Right hindlimb (tissue), 1 donor: ENCODE measurements at places on chromosomes 3 and 15.

DNA sequence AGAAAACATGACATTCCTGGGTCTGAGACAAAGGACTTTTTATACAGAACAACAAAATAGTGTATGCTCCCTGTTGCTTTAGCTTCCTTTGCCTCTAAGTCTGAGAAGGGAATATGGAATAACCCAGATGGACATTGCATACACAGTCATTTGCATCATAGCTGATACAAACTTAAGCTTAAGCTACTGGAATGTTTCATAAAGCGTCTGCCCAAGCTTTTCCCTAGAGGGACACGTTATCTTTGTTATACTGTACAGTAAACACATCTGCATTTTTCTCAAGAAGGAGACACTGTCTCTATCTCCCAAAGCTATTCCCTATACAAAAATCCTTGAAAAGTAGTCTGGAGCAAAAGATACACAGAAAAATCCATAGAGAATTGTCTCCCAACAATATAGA is 775.0 kb downstream of the DIPK2A start:
- no peak for DNase-seq

- no peak for DNase-seq
Observed at GRCh38 chr15:70240082-70240481, 142.4 kb upstream of the TLE3 start.

DNA sequence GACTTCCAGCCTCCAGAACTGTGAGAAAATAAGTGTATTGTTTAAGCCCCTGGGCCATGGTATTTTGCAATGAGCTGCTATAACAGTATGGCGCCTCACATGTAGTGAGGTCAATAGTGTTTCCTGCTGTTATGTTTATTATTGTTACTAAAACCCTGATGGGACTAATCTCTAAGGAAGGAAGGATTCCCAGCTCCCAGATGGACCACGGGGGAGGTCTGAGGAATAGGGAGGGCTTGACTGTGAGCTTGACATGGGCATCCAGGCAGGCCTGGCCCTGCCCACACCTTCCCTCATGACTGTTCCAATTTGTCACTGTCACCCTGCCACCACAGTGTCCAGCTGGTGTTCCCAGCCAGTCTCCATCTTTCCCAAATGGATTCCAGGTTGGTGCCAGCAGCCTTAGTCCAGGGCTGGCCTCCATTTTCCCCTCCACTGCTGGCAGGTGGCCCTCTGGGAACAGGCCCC is 14.5 kb upstream of the SLC41A3 start:
- DNase-seq, result no peak

DNA sequence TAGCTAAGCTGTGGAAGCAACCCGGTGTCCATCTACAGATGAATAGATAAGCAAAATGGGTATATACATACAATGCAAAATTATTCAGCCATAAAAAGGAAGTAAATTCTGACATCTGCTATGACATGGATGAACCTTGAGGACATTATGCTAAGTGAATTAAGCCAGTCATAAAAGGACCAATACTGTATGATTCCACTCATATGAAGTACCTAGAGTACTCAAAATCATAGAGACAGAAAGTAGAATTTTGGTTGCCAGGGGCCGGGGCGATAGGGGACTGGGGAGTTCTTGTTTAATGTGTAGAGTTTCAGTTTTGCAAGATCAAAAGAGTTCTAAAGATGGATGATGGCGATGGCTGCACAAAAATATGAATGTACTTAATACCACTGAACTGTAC is 10.3 kb downstream of the EID1 start:
- no peak for DNase-seq

- no peak for DNase-seq
Observed at GRCh38 chr15:75045332-75046015, 22.1 kb downstream of the PPCDC start.

DNA sequence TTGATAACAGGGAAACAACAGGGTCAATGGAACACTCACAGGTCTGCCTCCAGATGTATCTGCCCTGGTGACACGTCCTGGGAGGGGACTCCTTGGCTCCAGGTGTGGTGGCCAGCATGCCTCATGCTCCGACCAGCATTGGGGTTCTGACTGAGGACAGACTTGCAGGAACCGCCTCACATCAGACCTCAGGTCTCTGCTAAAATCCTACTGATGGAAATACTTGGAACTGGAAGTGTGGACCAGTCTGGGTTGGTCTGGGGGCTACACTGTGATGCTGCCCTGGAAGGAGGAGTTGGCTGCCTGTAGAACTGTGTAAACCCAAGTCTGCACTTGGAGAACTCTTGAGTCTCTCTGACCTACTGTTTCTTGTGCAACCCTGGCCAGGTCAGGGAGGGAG is 17.1 kb upstream of the KY start:
- no peak for DNase-seq

GRCh38 chr3:160793722-160794252 is 37.8 kb downstream of the PPM1L start:
- DNase-seq, result no peak

DNA sequence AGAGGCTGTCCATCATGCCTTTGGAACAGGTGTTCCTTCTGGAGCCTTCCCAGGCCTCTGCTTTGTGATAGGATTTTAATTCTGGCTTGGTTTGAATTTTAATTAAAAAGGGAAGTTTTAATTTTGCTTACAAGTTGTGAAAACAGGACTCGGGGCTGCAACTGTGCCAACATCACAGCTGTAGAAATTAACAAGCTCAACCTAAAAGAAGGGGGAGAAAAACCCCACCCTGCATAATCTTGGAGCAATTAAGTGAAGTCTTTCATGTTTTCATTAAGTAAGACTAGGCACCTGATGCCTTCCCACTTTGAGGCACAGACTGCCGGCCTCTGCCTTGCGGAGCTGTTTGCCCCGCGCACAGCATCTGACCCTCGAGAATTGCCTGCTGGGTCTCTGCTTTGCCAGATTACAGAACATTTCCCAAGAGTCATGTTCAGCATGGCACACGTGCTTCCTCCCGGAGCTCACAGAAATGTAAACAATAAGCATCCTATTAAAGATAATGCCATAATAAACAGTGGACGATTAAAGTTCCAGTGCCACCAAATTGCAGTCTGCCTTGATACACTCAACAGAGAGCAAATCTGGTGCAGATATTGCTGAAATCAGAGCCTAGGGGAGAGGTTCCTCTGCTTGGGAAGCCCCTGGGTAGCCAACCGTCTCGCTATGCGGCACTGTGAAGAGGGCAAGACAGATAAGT is 364.2 kb downstream of the LRTM1 start:
- no peak for DNase-seq

- DNase-seq, result no peak
Observed at GRCh38 chr15:63054281-63054683, 11.7 kb downstream of the TPM1 start.

DNA sequence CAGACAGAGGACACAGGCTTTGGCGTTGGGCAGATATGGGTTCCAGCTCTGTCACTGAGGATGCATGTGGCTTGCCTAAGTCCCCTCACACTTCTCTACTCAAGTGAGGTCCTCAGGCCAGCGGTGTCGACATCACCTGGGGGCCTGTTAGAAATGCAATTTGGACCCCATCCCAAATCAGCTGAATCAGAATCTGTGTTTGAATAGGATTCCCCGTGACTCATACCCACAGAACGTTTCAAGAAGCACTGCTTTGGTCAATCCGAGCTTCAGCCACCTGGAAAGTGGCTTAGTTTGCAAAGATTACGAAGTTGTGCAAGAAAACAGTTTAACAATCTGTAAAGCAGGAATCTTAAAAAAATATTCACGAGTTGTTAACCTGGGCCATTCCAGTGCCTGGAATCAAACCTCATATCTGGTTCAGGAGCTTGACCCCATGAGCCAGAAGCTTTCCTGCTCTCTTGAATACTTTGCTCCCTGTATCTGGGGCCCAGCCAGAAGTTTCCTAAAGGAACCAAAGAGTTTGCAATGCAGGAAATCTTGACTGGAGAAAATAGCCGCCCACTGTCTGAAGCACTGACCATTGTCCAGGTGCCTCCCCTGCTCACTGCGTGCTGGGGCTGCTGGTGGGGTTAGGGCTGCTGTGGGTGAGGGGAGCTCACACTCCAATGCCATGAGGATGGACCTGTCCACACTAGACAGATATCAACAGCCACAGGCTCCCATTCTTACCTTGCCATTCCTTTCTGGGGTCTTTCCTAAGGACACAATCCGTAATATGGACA is 208.5 kb upstream of the LINGO1 start:
- DNase-seq, result peak; percentile 6

DNA sequence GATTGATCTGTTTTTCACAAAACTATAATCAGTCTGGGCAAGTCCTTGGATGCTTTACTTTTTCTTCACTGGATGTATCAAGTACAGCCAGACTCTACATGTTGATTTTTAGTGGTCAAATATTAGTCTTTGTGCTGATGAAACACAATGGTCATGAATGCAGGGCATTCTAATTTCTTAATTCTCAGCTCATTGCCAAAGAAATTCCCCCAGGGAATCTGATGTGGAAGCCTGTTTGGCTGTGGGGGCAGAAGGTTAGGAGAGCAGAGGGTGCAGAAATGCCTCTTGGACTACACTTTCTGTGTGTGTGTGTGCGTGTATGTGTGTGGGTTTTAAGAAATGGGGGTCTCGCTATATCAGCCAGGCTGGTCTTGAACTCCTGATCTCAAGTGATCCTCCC is 48.7 kb upstream of the HACD2 start:
- DNase-seq, result no peak

DNA sequence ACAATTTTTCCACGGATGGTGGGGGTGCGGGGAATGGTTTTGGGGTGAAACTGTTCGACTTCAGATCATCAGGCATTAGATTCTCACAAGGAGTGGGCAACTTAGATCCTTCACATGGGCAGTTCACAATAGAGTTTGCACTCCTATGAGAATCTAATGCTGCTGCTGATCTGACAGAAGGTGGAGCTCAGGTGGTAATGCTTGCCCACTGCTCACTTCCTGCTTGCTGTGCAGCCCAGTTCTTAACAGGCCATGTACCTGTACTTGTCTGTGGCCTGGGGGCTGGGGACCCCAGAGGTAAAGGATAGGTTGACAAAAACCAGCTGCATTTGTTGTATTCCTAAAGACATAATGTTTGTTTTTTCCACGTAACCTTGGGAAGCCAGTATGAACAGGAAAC is 16.0 kb downstream of the DZIP3 start:
- DNase-seq, result no peak

DNA sequence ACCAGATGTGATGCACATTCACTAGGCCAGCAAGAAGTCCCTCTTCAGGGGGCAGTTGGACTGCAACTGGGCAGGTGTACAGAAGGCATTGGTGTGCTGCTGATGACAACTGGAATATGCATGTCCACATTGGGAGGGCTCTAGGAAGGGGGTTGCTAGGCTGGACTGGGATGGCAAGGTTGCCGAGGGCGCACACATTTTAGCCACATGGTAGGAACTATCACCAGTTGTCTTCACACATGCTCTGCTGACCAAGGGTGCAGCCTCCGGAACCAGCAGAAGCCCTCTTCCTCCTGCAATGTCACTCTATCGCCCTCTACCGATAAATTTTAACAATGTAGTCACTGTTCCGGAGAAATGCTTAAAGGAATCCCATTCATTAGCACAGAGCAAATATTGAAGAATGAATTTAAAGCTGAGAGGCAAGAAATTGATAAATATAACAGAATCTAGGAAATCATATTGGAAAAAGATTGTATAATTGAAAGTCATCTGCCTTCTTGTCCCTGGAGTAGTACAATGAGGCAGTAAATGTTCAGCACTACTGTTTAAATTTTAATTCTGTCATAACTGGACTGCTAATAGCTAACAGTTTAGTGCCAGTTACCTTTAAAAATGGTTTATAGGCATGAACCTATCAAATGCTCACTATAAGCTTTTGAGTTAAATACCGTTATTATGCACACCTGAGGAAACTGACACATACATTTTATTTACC is 22.6 kb upstream of the LYSMD4 start:
- DNase-seq, result peak; percentile 37

DNA sequence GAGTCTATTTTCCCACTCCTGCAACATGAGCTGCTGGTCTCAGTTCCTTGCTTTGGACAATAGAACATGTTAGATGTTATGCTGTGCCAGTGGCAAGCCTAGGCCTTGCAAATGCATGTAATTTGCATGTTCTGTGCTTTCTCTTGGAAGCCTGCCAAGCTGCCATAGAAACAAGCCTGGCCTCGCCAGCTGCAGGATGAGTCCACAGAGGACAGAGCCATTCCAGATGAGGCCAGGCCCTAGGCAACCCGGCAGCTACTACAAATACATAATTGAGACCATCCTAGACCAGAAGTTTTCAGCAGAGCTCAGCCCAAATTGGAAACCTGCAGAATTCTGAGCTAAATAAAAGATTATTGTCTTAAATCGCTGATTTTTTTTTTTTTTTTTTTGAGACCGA is 39.6 kb downstream of the TRIM69 start:
- DNase-seq, result peak; percentile 71

DNA sequence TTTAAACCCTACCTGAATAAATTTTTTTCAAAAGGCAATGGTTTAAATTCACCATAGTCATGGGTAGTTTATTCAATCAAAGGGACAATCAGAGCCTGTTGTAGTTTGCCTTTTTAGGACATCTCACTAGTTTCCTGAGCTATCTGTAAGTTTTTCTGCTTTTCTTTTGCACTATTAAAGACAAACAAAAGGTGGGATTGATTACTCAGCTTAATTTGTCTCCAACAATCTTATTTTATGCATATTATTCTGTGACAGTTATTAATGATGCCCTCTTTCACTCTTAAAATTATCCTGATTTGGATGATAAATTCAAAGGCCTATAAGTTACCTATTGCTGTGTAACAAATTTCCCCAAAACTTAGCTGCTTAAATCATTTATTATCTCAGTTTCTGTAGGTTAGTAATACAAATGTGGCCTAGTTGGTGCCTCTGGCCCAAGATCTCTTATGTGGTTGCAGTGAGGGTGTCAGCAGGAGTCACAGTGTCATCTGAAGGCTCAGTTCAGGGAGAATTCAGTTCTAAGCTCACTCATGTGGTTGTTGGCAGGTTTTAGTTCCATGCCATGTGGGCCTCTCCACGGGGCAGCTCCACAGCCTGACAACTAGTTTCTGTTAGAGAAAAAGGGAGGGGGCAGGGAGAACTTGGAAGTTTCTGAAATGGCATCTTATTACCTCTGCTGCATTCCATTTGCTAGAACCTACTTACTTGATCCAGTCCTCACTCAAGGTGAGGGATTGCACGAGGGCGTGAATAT is 16.0 kb downstream of the ARMC8 start:
- no peak for DNase-seq

DNA sequence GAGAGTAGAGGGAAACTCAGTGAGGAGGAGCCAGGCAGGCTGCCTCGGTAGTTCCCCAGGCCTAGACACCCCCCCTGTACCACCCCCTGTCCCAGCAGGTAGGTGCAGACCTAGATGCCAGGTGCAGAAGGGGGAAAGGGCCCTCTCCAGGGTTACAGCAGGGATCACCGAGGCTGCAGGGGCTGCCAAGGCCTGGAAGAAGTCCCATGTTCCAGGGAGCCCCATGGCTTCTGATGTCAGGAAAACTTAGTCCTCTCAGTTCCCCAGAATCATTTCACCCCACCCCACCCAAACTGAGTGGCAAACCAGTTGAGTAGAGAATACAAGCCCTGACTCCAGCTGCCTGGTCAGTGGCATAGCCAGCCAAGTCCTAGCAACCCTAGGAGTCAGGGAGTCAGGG is 7.4 kb upstream of the SEMA3B start:
- DNase-seq, result no peak

DNA sequence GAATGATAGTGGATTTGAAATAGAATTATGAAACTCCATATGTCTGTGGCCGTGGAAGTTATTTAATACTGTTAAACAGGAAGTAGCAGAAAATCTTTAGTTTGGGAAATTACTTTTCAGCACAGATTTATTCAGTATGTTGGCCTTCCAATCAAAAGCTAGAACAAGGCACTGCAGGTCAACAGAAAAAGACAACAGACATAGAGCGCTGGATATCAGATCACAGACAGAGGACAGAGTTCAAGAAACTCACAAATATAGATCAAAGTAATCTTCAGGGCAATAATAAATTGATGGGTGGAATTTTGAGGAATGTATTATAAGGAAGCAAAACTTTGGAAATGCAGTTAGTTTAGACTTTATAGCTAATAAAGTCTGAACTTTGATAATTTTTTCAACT is 159.5 kb upstream of the TMCO5A start:
- no peak for DNase-seq
